Lower lobe of right lung (tissue), 2 donors: ENCODE measurements at places on chromosomes 2 and 18. TPM values are rescaled to one million over a fixed set of nuclear protein-coding genes. Genes with fewer than 3 reads are reported as not detected.

DNA sequence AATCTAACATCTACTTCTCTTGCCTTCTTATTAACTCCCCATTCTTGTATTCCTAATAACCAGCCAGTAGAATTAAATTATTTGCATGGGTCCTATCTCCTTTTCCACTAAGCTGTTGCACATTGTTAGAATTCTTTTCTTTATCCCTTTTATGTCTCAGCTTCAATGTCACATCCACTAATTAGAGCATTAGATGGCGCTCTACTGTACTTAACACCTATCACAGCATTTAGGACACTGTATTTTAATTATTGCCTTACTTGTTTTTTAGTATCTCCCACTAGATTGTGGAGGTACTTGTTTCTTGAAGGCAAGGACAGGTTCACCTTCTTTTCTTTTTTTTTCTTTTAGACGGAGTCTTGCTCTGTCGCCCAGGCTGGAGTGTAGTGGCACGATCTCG is 3.8 kb downstream of the LIPT1 start:
- H3K36me3 ChIP-seq, result peaks cover 43% of the 10 kb centered on the region
- no peak overlapping the region for H3K4me3 ChIP-seq
- no peaks in the 10 kb centered on the region for H3K27me3 ChIP-seq
- H3K27ac ChIP-seq, result no peak overlapping the region
- peaks cover 20% of the 10 kb centered on the region for H3K4me1 ChIP-seq

DNA sequence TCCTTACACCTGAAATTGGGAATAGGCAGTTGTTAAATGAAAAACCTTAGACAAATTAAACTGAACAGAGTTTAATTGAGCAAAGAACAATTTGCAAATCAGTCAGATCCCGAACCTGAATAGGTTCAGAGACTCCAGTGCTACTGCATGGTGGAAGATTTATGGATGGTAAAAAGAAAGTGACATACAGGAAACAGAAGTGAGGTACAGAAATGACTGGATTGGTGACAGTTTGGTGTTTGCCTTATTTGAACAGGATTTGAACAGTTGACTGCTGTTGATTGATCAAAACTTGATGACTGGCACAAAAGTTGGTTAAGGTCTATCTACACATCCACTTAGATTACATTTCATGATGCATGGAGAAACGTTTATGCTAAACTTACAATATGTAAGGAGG is 248.8 kb downstream of the HNMT start:
- no peak overlapping the region for H3K27ac ChIP-seq
- DNase-seq, result no peak
- H3K27me3 ChIP-seq, result no peaks in the 10 kb centered on the region
- no peaks in the 10 kb centered on the region for H3K4me1 ChIP-seq

Gene SERPINB12
- total RNA-seq, result not detected

Gene HRH4
- 2.0 TPM for total RNA-seq

Gene SCN9A
- 13.6 TPM for total RNA-seq

GRCh38 chr2:568639-569235 is 108.5 kb downstream of the TMEM18 start:
- H3K27me3 ChIP-seq, result no peaks in the 10 kb centered on the region
- H3K4me3 ChIP-seq, result no peak overlapping the region
- no peak overlapping the region for H3K27ac ChIP-seq

- no peaks in the 10 kb centered on the region for H3K36me3 ChIP-seq
- no peak overlapping the region for H3K27ac ChIP-seq
- no peaks in the 10 kb centered on the region for H3K27me3 ChIP-seq
These were observed 49.0 kb upstream of the BIN1 start for GRCh38 chr2:127155947-127156346.

DNA sequence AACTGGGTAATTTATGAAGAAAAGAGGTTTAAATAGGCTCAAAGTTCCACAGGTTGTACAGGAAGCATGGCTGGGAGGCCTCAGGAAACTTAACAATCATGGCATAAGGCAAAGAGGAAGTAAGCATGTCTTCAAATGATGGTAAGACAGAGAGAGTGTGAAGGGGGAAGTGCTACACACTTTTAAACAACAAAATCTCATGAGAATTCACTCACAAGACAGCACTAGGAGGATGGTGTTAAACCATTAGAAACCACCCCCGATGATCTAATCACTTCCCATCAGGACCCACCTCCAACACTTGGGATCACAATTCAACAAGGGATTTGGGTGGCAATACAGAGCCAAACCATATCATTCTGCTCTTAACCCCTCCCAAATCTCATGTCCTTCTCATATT is 34.9 kb downstream of the CFAP210 start:
- H3K4me1 ChIP-seq, result no peaks in the 10 kb centered on the region
- no peak for DNase-seq
- H3K27me3 ChIP-seq, result no peaks in the 10 kb centered on the region
- no peaks in the 10 kb centered on the region for H3K36me3 ChIP-seq
- no peak overlapping the region for H3K27ac ChIP-seq

DNA sequence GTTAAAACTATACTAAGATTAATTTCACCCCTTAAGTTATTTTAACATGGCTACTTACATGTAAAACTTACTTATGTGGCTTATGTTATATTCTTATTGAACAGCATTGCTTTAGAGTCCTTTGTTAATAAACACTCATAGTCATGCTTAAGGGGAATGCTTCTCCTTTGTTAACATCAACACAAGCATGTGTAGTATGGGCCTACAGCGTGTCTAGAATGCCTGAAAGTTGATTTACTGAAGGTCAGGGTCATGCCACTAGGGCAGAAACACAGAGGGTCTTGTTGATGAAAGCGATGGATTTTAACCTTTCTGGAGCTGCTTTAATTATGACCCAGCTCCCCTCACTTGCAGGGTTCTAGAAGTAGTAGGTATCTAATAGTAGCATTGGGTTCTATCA is 159.8 kb upstream of the DLX2 start:
- H3K36me3 ChIP-seq, result no peaks in the 10 kb centered on the region
- no peak overlapping the region for H3K27ac ChIP-seq
- no peaks in the 10 kb centered on the region for H3K27me3 ChIP-seq
- no peaks in the 10 kb centered on the region for H3K4me1 ChIP-seq
- DNase-seq, result no peak
- no peak overlapping the region for H3K4me3 ChIP-seq
